ENCODE measurements at places on chromosomes 12 and 14.

DNA sequence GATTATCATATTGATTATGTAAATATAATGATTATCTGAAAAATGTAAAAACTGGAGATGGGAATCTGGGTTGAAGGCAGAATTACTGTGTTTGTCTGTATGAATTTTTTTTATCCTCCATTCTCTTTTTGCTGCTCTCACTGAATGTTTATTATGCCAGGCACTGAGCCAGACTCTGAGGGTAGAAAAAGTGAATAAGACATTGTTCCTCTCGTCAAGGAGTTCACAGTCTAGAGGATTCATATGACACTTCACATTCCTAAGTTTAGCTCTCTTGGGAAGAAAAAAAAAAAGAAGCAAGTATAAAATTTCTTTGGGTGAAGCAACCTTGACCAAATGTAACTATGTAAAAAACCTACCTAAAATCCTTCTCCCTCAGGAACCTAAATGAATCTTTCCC lies 120.9 kb upstream of the LMO3 start:
- no peak for DNase-seq

DNA sequence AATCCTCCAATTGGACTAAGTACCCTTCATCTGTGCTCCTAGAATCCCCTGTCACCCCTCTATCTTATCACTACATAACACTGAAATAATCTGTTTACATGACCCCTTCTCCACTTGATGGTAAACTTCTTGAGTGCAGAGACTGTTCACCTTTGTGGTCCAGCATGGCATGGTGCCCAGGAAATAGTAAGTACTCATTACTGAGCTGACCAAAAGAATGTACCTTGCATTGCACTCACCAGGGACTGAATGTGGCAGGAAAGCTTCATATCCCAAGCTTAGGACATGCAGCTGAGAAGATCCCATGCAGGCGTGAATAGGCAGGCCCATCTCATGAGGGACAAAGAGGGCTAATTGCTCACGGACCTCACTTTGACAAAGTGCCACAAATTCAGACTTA lies 1.4 kb upstream of the GARIN2 start:
- DNase-seq = no peak

- DNase-seq = no peak
These were observed 20.0 kb upstream of the ITGA5 start for GRCh38 chr12:54439096-54439495.

DNA sequence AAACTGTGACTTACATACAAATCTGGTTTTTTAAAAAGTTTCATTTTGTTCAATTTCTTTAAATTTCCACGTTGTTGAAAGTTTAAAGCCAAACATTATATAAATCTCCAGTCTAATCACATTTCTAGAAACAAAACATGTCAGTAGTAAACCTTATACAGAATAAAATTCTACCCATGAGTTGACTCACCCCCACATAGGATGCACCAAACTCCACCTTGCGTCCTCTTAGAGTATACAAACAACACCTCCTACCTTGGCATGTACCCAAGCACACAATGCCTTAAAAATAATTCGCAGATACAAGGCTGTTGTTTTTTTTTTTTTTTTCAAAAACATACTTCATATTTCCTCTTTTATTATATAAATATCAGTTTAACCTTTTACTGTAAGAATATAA lies 3.3 kb downstream of the FBXL14 start:
- DNase-seq = no peak

DNA sequence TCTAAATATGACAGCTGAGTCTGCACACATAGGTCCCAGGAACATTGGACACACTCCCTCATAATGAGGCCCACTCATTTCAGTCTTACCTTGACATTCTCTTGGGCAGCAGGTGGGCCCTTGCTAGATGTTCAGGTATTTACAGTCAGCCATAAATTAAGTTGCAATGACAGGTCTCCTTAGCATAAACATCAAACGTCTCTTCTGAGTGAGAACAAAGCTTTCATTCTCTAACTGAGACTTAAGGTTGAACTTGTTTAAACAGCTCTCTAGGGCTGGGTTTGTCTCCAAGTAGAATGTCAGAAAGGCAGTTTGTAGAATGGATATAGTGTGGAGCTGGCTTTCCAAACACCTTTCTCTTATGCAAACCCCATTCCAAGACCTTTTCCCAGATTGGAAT lies 10.3 kb downstream of the ACVR1B start:
- DNase-seq = no peak

GRCh38 chr12:110794623-110795280 lies 52.0 kb upstream of the CCDC63 start:
- no peak for DNase-seq

DNA sequence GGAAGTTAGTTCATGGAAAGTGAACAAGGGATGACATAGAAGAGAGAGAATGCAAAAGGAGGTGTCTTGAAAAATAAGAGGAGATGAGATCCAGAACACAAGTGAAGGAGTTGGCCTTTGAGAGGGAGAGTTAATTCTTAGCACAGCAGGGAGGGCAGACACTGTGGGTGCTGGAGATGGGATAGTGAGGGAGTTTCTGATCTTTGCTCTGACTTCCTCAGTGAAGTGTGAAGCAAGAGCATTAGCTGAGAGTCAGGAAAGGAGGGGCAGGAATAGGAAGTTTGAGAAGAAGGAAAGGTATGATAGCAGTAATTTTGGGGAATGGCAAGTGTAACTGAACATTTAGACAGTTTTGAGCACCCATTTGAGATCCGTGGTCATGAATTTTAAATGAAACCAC lies 75.8 kb upstream of the COCH start:
- DNase-seq = no peak

DNA sequence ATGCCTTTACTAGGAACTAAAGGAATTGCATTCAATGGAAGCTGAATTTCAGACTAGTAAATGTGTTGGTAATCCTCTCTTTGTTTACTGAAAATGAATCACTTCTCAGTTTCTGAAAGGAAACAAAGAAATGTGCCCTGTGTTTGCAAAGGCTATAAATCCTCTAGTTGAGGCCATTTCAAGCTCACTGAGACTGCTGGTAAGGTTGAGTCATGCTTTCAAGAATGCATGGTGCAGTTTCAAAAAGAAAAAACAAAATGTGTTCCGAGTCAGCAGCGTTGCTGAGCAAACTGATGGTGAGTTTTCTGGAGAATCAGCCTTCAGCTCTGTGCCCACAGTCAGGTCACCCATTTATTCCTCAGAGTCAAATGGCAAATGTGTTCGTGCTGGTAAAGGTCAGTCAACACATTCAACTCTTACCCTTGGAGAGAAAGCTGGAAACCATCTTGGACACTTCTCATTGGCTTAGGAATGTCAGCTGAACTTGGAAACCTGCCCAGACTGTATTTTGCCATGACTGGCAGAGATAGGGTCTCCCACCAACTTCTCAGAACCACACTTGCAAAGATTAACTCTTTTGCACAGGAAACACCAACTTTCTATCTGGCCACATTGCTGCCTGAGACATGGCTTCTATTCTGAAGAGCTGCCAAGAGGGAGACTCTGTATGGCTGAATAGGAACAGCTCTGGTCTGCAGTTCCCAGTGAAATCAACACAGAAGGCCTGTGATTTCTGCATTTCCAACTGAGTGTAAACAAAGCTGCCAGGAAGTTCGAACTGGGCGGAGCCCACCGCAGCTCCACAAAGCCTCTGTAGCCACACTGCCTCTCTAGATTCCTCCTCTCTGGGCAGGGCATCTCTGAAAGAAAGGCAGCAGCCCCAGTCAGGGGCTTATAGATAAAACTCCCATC lies 484.4 kb downstream of the ATP23 start:
- no peak for DNase-seq

DNA sequence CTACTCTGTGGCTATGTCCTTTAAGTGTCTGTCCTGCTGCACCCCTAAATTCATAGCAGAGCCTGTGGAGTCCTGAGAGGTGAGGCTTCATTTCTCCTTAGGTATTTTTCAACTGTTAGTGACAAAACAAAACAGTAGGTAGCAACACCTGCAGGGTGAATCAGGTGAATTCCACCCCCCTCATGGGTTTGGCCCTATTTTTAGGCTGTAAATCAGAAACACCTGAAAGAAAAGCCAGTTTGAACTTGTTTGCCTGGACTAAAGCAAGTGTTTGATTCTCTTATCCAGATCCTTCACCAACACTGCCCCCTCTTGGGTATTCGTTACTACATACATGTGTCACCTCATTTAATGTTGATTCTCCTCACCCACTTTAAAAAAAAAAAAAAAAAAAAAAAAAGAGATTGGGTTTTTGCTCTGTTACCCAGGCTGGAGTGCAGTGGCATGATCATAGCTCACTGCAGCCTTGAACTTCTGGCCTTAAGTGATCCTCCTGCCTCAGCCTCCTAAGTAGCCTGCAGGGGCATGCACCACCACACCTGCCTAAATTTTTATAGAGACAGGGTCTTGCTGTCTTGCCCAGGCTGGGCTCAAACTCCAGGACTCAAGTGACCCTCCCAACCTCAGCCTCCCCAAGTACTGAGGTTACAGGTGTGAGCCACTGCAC lies 10.3 kb downstream of the TBPL2 start:
- no peak for DNase-seq

GRCh38 chr12:45415393-45415817 lies 199.5 kb downstream of the ANO6 start:
- no peak for DNase-seq

DNA sequence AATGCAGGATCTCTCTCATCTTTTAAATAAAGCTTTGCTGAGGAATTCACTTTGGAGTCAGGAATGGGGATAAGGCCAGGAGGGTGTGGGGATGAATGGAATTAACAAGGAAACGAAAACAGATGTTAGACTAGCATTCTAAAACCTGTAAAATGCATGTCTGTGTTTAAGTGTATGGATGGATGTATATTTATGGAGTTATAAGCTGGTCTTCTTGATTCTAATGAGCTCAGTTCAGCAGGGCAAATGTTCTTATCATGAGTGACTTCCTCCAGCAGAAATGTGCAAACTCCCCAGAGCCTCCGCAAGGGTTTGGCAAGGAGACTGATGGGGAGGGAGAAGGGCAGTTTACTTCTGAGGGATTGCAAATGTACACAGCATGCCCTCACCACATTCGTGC lies 149.1 kb downstream of the NTF3 start:
- no peak for DNase-seq

DNA sequence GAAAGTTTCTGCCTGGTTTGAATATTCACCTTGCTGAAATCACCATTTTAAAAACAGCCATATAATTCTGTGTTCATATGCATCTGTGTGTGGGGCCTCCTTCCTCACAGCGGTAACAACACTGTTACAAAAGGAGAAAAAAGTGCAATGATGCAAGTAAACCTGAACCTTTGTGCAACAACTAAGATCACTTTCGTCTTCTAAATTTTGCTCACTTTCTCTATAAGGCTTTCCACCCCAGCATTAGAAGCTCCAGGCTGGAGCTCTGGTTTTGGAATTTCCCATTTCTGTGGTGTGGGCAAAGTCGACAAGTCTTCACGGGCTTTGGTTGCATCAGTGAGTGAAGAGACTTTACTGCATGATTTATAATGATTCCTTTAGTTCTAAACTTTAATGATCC lies 18.4 kb downstream of the FGD6 start:
- no peak for DNase-seq

DNA sequence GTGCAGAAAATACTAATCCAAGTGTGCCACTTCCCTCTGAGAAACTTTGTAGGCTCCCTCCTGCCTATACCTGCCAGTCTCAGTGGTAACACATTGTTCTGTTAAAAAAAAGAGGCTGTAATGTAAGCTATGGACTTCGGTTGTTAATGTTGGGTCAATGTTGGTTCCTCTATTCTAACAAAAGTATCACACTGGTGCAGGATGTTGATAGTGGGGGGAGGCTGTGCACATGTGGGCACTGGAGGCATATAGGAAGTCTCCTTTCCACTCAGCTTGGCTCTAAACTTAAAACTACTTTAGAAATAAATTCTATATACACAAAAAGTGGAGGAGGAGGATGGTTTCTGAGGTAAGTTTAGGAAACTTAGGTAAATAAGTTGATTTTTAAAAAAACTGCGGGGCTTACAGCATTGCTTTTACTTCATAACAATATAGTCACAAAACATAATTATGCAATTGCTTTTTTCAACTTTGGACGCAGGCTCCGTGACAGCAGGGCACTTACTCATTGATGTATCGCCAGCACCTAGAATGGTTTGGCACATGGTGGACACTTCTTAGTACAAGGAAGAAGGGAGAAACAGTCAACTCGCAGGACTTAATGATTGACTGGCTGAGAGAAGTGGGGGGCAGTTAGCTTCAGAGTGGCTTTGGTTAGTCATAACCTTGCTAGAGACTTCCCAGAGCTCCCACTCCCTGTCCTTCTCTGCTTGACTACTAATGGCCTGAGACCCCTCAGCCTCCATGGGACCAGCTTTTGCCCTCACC lies 7.9 kb upstream of the NYNRIN start:
- no peak for DNase-seq

- no peak for DNase-seq
These were observed 9.9 kb upstream of the MYH6 start for GRCh38 chr14:23418021-23418420.

GRCh38 chr12:72995616-72996015 lies 723.4 kb downstream of the TRHDE start:
- DNase-seq = no peak

DNA sequence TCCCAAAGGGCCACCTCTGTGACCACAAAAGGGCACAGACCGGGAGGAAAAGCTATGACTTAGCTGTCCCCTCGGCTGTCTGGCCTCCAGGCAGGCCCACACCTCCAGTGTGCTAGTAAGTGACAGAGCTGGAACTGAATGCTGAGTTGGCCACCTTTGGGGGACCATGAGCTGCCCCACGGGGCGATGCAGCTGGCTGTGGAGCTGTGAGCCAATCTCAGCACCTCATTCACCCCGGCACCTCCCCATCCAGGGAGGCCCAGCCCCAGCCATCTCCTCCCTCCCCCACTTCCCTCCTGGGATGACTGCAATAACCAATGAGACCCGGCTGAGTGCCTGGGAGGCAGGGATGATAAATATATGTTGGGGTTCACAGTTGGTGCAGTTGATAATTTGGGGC lies 12.2 kb upstream of the TESC start:
- no peak for DNase-seq

DNA sequence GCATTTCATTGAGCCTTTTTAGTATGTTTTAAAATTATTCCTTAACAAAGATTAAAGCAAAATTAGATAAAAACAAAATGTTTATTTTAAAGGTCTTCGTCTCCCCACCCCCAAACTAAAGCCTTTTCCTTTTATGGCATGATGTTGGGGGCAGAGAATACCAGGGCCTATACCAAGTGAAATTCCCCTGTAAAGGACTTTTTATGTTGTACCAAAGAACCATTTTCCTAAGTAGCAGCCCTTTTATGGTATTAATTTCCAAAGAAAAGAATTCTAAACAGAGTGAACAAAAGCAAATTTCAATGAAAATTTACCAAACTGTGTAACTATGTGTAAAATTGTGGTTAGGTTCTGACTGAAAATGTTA lies 71.9 kb upstream of the GNPNAT1 start:
- DNase-seq = no peak

DNA sequence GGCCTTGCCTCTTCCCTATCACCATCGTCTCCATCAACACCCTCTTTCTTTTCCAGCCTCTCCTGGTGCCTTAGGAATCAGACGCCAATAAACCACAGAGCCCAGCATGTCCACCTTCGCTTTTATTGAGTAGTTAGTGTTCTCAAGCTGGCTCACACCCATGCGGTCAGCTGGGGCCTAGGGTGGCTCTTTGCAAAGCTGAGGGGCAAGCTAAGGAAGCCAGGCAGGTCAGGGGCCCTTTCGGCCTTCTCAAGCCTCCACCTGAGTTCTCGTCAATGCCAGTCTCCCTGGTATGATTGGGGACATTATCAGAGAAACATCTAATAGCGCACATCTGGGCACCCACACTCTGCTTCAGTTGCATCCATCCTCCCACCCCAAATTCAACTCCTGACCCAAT lies 737 bp upstream of the TEX52 start:
- DNase-seq = no peak
